ENCODE measurements at places on chromosomes 4 and X. TPM values are rescaled to one million over a fixed set of nuclear protein-coding genes. Genes with fewer than 3 reads are reported as not detected.

GRCh38 chr4:15779306-15779705 is 1.2 kb downstream of the CD38 start:
- no peak for DNase-seq

The MOB1B gene
- 22.4 TPM for total RNA-seq

DNA sequence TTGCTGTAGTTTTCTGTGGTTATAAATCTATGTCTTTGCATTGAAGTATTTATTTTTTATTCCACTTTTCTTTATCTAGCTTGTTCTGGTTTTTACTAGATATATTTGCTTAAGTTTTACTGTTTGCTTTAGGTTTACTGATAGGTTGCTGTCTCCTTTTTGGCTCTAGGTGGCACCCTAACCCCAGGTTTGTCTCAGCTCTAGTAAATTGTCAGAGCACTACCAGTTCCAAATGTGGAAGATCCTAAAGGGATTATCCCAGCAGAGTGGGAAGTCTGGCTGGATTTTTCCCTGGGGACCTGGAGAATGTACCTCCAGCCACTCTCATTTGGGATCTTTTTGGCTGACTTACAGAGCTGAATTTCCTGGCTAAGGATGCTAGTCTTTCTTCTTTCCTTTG is 106.1 kb downstream of the PBDC1 start:
- DNase-seq: peak; percentile 37

The CT45A7 gene
- not detected for total RNA-seq

DNA sequence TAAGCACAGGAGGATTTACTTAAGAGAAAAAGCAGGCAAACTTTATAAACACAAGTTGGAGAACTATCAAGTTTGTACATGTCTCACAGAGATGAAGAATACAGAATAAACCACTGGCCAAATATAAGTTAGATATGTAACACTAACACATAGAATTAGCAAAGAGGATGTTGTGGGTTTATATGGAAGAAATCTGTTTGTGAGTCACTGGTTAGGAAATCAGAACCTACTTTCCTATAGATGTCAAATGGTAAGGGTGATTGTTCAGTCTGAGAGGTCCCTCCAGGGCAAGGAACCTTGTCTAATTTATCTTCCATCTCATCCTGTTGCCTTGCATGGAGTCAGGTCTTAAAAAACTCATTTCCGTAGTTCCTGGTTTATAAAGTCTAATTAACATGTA is 14.8 kb upstream of the ART3 start:
- DNase-seq: no peak

DNA sequence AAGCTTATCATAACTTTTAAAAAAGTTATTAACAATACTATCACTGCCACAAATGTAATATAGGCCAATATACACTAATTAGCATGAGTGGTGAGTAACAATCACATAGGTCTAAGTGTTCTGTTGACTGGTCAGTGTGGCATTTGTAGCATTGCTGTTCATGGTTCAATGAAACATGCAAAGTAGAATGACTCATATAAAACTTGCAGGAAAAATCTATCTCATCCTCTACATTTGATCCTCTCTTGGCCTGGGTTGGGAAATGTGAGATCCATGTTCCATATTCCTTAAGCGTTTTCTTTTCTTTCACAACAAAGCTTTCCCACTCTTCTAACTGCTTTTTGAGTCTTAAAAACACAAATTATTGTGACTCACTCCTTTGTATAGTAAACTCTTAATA is 1418.7 kb downstream of the FSTL5 start:
- DNase-seq: no peak

GRCh38 chr4:174444390-174444789 is 77.9 kb downstream of the HPGD start:
- DNase-seq: no peak

GRCh38 chr4:64538219-64538618 is 129.0 kb upstream of the TECRL start:
- no peak for DNase-seq

All from OCI-LY7 (cell line).